GM06990 (cell line): ENCODE measurements at places on chromosomes 2 and 18.

DNA sequence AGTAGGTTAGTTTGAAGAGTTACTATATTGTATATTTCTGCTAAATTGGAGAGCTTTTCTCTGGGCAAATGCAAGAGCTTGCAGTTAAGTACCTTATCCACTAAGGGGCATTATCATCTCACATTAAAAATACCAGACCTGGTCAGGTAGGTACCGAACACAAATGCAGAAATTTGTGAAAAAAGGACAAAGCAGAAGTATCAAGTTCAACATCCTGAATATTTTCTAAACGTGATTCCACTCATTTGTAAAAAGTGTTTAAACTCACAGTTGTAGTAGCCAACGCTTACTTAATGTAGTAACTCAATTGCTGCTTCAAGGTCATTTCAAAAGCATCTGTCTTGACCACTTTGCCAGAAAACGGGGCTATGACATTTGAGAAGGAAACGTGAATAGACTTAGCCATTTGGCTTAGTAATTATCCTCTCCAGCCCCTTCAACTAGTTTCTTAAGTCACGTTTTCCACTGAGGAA, 52.1 kb downstream of the CYRIA start:
- no peak for DNase-seq

GRCh38 chr2:197007716-197008628, 81.5 kb upstream of the PGAP1 start:
- DNase-seq: no peak

- no peak for DNase-seq
Observed at GRCh38 chr18:29154758-29155725, 978.1 kb upstream of the CDH2 start.

- DNase-seq: no peak
Observed at GRCh38 chr2:62076980-62077638, 118.8 kb upstream of the B3GNT2 start.

- no peak for DNase-seq
Observed at GRCh38 chr18:55525845-55526244, 62.1 kb downstream of the TCF4 start.

DNA sequence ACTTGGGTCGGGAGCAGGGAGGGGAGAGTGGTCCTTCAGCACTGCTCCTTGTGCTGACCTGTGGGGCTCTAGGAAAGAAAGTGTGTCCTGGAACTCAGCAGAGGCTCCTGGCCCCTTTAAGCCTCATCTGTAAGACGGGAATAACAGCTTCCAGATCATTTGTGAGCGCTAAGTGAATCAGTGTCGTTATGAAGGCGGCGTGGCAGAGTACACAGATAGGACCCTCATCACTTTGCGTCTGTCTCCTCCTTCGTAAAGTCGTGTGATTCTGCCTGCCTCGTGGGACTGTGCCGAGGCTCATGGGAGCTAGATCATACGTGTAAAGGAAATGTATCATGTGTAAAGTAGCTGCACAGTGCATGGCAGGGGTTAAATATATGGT, 18.6 kb downstream of the COLEC11 start:
- no peak for DNase-seq

DNA sequence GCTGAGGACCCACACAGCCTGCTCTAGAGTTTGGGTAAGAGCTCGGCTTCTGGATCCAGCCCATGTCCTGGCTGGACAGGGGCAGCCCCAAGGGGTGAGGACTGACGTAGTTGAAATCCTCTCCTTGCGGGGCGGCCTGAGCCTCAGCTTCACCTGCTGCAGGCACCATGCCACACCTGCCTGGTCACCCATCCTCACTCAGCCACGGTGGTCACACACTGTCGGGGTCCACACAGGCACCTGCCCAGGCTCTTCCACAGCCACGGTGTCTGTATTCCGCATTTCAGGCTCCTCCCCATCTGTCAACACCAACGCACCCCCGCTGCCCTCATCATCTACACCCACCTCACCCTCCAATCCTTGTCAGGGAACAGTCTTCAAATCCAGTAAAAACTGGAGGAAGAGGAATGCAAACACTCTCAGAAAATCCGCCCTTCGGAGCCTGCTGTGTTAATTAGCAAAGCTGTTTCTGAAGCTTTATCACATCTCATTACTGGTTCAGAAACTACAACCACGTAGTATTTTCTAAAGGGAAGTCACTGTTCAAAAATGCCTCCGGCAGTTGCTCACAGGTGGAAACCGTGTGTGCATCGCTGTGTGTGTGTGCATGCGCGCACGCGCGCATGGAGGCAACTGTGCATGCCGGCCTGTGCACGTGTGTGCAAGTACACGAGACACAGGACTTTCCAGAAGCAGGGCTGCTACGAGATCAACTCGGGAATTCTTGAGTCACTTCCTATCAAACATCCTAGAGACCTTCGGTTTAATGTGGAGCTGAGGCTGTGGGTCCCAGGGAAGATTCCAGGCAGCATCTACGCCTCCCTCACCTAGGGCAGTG, 38.2 kb downstream of the SLC66A2 start:
- no peak for DNase-seq

GRCh38 chr18:62354151-62354550, 29.0 kb downstream of the TNFRSF11A start:
- no peak for DNase-seq

DNA sequence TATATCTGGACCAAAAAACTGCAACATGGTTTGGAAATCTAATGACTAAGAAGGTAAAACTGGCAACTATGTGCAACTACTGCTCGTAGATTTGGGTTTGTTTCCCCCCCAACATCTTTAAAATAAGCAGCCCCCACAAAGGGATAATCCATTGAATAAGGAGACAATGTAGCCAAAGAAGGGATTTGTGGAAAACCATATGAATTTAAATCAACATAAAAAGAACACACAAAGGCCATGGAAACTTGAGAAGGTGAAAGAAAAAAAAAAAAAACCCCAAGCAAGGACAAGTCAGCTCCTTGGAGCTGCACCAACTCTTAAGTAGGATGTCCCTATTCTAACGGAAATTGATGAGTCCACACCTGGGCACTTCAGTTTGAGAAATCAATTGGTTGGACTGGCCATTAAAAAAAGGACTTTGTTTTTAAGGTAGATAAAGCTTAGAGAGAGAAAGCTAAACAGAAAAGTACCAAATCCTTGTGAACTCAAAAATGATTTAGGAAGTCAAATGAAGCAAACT, 53.7 kb upstream of the ST8SIA5 start:
- DNase-seq: no peak

DNA sequence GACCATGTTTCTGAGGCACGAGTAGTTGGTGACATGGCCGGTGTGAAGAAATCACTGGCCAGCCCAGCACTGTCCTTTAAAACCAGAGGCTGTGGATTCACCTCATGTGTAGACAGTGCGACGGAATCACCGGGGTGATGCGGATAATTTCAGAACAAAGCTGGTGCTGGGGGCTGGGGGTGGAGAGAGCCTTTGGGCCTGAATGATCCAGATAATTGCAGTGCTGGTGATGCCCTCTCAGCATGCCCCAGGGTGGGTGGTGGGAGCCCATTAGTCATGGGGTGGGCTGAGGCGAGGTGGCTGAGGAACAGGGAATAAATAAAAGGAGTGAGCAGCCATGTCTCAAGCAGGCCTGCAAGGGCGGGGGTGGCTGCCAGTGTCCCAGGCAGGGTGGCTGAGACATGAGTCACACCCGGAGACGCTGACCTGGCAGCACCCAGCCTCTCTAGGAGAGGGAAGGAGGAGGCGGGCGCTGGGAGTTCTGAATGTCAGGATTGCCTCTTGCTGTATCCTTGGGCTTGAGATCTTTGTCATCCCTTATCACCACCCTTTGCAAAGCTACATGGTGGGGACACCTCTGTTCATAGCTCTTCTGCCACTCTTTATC, 151.1 kb upstream of the MSH6 start:
- no peak for DNase-seq

DNA sequence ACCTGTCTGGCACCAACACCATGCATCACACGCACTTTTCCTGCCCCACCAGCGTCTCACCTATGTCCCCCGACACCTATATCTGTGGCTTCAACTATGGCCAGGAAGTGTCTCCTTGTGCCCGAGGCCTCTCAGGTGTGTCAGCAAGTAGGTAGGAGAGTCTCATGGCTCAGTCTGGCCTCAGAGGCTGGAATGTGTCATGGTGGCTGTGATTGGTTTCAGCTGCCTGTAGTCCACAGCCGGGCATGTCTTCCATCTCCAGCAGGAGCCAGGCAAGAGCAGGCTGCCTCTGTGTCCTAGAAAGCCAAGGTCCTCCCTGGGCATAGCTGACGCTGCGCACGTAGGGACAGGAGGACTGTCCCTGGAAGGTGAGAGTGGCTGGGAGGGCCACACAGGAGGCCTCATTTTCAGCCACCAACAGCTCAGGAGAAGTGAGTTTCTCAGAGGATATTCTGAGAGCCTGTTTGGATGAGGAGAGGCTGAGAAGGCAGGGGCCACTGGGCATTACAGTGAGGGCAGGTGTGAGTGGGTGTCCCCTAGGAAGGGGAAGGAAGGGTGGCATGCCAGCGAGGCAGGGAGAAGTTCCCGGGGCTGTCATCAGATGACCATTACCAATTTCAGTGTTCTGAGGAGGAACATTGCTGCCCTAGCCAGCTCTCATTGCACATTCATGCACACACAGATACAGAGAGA, 47.2 kb downstream of the SDC1 start:
- no peak for DNase-seq

- DNase-seq: no peak
Observed at GRCh38 chr2:19299032-19299431, 59.4 kb downstream of the OSR1 start.

- no peak for DNase-seq
Observed at GRCh38 chr18:26804519-26804918, 61.0 kb downstream of the AQP4 start.

DNA sequence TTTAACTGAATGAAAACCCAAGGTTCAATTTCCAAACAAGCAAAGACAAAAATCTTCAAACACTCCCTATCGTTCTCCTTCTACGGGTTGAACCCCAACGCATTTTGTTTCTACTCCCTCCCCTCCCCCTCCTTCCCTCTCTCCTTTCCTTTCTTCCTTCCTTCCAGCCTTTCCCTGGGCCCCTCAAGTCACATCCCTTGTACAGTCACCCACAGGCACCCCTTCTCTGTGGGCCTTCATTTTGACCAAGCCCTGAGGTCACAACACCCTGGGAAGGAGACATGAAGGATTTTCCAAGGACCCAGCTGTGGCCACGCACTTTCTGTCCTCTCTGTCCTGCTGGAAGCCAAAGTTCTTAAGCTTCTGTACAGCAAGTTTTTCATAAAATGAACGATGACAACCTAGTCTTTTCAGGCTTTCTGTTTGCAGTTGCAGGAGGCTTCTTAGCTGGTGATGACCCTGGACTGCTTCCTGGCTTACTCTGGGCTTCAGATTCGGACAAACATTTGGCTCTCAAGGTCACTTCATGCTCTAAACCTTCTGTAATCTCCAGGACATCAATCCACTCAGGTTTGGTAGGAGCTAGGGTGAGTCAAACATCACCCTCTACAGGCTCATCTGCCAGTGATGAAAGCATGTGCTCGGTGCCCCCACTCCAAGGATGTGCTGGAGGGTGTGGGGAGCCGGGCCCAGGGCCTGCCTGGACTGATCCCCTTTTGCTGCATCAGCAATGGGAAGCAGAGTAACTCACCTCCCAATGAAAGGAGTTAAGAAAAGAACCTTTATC, 25.5 kb downstream of the TMEM247 start:
- DNase-seq: no peak

GRCh38 chr2:90207454-90208058, 1516.1 kb downstream of the RPIA start:
- DNase-seq: no peak

- no peak for DNase-seq
Observed at GRCh38 chr2:20728114-20728758, 61.3 kb downstream of the GDF7 start.

GRCh38 chr2:54691445-54692135, 31.9 kb upstream of the EML6 start:
- DNase-seq: no peak

- DNase-seq: peak; percentile 37
Observed at GRCh38 chr2:196131949-196132925, 39.1 kb downstream of the STK17B start.

DNA sequence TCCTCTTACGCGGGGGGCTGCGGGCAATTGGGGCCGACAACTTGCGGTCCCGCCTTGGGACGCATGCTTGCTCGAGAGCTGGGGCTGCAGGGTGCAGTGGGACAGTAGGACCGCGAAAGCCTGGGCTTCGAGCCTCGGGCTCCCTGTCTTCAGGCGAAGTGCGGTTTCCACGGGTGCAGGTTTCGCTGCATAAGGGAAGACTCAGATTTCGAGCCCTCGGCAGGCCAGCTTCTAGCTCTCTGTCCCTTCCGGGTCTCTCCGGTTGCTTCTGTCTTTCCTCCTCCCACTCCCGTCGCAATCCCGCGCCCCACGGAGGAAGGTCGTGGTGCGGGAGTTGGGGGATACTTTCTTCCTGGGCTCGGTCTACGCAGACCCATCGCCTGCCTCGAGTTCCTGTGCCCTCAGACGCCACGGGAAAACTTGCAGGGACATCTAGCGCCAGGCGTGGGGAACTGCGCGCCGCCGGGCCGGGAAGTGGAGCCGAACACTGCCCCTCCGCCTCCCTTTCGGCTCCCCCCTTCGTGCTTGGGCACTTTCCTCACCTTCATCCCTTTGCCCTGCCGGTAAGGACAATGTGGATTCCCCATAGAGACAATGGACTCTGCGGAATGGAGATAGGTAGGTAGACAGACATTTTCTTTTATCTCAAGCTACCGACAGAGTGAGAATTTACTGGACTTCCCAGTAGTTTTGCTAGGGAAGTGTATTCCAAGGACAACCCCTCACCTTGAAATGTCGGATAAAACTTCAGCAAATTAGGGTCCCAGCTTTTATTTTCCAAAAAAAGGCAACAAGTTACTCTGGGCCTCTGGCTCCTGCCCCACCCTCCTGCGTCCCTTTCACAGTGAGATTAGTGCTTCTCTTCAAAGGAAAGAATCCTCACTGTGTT, 4.2 kb upstream of the HOXD13 start:
- no peak for DNase-seq

DNA sequence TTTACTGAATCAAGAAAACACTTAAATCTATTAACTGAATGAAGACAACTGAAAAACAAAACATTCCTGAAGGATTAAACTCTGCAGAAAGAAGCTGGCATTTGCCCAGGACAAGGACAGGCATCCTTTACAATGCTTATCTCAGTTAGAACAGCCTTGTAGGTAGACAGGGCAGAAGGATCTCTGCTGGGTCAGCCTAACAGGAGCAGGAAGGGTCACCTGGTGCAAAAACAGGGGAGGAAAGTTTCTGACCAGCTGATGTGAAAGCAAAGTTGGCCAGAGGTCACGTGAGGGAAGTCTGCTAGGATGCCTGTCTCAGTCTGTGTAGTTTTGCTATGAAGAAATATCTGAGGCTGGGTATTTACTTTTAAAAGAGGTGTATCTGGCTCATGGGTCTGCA, 348.6 kb downstream of the ANAPC1 start:
- no peak for DNase-seq

DNA sequence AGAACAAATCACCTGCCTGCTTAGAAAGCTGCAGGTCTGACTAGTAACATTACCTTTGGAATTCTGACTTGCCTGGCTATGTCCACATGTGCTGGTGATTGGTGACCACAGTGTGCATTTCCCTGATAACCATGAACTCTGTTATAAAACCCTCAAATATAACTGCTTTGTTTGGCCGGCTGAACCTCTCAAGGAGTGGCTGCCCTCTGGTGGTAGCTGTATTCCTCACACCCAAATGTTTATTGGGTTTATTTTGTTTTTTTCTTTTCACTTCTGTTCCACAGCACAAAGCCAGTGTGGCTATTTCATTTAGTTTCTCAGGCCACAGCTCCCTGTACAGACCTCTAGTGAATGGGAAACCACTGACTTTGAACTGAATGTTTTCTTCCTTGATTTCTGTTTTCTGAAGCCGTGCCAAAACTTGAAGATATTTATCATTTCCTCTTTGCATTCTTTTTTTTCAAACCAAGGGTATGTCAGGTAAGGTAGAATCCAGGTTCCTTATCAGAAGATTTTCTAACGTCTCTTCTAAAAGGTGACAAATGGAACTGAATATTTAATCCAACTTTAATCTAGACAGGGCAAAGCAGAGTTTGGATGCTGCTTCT, 549.0 kb upstream of the VRK2 start:
- DNase-seq: peak; percentile 1
